HT-29 (cell line): ENCODE measurements at places on chromosomes 2 and 18.

GRCh38 chr2:52639692-52640091 is 1127.9 kb upstream of the CHAC2 start:
- no peak for DNase-seq

DNA sequence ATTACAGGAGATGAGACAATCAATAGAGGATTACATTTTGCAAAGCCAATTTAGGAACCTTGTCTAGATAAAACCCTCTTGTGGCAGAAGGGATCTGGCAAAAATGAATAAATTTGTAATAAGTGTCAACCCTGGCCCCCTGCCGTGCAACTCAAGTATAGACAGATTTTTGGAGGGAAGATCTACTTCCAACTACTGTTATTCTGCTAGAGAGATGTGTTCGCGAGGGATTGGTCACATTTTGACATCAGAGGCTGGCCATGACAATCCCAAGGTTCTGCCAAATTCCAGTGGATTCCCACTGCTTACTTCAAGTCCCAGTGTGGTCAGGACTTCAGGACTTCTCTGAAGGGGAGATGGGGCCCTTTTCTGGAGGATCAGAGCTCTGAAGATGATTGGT is 192.6 kb downstream of the SH3RF3 start:
- DNase-seq: no peak

GRCh38 chr2:70388128-70388527 is 86.3 kb upstream of the FAM136A start:
- no peak for DNase-seq

DNA sequence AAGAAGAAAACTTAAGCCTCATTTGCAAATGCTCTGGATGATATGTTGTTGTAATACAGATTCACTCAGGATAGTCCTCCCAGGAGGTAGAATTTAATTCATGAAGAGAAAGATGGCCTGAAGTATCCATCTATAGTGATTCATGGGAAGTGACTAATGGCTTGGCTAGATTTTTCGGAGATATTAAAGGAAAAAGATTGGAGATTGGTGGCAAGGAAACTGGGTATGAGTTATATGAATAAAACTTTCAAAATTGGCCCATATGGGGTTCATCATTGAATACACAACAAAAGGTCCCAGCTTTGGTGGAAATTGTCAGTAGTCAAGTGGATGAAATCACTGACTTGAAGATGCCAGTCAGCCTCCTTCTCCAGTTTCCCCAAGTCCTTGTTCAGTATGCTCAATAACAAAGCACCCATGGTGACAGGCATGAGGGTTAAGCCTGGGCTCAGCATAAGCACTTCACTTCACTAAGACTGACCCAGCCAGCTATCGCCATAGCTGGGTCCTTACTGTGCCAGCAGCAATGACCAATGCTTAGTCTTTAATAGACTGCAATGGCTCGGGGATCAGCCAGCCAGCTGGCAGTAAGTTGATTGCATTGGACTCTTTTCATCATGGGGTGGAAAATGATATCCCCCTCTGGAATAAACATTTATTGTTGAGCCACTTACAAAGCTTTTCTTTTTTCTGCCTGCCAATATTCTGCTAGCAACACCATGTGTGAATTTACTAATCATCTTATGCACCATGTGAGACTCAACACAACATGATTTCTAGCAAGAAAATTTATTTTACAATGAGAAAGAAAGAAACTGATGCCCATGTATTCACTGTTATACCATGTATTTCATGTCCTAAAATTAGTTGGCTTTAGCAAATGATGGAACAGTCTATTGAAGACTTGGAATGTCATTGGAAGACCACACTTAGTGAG is 176.6 kb upstream of the TACR1 start:
- DNase-seq: no peak

- no peak for DNase-seq
Measured at GRCh38 chr2:196376984-196377877, 205.9 kb upstream of the STK17B start.

- DNase-seq: no peak
Measured at GRCh38 chr2:98458667-98459380, 14.2 kb downstream of the INPP4A start.

GRCh38 chr2:110717734-110718133 is 14.6 kb upstream of the ACOXL start:
- no peak for DNase-seq

GRCh38 chr18:11553098-11553940 is 56.1 kb upstream of the SLC35G4 start:
- DNase-seq: peak; percentile 84

DNA sequence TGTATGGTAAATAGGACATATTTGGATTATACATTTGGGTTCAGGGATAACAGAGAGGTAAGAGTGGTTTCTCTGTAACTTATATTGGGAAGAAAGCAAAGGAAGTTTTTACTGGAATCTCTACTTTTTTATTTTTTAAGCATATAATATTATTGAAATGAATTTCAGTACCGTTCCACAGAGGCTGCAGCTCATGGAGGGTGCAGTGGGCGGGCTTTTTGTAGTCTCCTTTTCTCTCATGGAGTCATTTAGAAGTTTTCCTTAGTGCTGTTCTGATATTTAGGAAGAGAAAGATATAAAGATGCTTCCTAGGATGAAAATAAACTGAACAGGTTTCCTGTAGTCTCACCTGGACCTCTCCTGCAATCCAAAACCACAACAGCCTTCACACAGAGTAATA is 1153.3 kb upstream of the TMEFF2 start:
- no peak for DNase-seq

DNA sequence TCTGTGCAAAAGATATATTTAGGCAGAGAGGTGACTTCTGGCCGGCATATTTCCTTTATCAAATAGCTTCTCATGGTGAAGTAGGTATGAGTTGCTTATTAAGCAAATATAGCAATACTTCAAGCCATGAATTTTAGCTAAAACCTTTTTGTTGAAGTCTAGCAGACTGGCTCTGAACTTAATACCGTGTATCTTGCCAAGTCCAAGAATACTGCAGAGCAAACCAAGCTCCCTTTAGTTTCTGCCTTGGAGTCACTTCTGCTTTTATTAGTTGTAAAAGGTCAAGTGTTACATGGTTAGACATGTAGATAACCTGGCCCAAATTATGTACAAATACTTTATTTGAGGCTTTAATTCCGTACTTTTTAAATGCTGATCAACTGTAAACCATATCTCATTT is 627.6 kb upstream of the PKDCC start:
- no peak for DNase-seq

- DNase-seq: peak; percentile 76
Measured at GRCh38 chr2:239157771-239158170, 243.0 kb downstream of the HDAC4 start.

DNA sequence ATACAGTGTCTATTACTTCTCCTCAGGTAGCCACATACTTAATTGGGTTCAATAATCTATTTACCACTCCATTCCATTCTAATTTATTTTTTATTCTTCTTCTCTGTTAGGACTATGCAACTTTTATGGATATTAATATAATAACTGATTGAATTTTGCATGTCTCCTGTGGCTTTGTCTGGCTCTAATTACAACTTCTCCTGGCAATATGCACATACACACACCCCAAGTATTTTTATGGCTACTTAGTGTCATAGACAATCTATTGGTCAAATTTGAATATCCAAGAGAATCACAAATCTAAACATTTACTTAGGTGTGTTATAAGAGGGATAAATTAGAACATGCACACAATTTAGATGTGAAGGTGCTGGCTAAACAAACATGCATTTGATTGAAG is 73.1 kb downstream of the BOD1L2 start:
- no peak for DNase-seq

GRCh38 chr2:66478299-66478698 is 43.4 kb downstream of the MEIS1 start:
- DNase-seq: no peak

DNA sequence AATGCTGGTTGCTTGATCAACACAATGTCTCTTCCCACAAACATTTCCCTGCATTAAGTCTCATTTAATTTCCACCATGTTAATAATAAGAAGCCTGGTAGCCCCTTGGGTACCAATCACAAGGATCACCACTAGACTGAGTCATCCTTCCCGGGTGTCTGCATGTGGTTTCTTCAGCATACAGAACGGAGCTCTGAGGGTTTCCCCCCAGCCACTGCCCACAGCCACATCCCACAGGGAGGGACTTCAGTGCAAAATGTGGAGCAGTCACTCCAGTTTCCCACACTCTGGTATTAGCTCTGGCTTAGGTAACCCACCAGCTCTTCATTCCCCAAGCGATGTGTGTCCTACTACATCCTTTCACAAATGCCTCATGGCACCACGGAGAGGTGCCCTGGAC is 42.7 kb upstream of the POLE4 start:
- DNase-seq: no peak

DNA sequence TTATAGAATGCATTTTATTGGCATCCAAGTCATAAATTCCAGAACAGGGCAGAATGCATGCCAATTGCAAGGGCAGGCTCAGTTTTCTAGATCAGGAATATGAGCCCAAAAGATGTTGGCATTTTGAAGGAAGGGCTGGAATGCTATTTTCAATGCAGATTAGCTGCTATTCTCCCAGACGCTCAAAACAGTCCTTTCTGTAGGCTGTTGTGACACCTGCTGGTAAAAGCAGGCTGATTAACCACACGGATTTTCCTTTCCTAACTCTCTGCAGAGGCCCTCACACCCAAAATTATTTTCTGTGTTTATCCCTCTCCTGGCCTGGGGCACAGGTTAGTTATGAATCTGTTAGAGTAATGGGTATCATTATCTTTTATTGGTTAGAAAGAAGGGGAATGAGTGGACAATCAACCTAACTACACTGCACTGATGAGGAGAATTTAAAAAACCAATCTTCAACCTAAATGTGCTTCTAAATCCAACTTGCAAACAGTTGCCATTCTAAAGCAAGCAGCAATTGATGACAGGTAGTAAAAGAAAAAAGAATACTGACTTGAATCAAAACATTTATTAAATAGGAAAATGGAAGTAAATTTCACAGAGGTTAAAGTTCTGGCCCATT is 94.0 kb downstream of the PLA2R1 start:
- DNase-seq: peak; percentile 42

DNA sequence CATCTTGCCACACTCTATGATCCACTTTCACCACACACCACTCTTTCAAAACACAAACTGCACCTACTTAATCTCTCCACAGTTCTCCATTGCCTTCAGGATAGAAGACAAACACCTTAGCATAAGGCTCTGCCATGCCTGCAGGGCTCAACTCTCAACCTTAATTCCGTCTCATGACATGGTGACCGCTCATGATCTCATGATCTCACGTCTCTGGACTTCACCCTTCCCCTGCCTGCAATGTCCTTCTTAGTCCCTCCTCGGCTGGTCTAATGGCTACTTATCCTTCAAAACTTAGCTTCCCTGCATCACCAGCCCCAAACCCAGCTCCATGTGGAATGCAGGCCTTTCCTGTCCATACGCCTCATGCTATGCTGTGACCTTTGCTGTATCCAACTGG is 85.3 kb downstream of the ACVR1 start:
- no peak for DNase-seq

- no peak for DNase-seq
Measured at GRCh38 chr2:28339516-28340175, 53.0 kb upstream of the FOSL2 start.

DNA sequence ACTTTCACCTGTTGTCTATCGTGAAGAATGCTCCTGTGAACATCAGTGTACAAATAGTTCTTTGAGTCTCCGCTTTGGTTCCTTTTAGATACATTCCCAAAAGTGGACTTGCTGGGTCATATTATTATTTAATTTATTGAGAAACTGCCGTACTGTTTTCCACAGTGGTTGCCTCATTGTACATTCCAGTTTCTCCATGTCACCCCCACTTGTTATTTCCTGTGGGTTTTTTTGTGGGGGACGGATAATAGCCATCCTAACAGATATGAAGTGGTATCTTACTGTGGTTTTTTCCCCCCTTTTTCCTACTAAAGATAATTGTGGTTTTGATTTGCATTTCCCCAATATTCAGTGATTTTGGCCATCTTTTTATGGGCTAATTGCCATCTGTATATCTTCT is 53.8 kb downstream of the SMCHD1 start:
- DNase-seq: no peak

DNA sequence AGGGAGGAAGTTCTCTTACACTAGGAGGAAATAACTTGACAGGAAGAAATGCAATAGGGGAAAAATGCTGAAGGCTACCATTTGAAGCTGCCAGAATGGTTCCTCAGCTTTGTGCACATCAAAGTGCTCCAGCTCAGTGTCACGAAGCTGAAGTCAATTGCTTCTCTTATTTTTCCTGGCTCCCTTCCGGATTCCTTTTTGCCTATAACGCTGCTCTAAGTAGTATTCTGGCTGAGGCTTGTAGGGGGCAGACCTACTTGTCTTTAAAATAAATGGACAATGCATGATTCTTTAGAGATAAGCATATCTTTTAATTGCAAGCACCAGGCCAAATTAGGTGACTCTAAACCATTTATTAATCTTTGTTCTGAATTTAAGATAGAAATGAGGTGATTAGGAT is 60.3 kb upstream of the SCN1A start:
- DNase-seq: no peak

- DNase-seq: no peak
Measured at GRCh38 chr2:84931384-84931821, 25.9 kb downstream of the TMSB10 start.

- DNase-seq: no peak
Measured at GRCh38 chr2:120509213-120509815, 163.4 kb downstream of the INHBB start.

- no peak for DNase-seq
Measured at GRCh38 chr2:203892207-203892606, 24.6 kb downstream of the CTLA4 start.

- peak; percentile 48 for DNase-seq
Measured at GRCh38 chr2:9799011-9799596, 44.2 kb upstream of the TAF1B start.

DNA sequence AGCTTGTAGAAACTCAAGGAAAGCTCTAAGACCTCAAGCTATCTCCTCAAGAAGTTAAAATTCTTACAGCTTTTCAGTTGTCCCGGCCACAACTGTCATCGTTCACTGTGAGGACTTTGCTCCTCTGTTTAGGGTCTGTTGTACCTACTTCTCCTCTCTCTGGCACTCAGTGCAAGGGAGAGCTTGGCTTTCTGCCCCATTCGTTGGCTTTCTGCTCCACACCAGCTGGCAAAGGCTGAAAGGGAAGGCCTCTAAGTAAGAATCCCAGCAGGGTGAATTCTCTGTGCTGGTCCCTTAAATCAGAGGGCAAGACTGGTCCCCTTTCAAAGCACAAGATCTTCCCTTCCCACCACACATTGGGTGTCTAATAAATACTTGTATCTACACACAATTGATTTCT is 17.3 kb downstream of the ZBTB7C start:
- DNase-seq: no peak

DNA sequence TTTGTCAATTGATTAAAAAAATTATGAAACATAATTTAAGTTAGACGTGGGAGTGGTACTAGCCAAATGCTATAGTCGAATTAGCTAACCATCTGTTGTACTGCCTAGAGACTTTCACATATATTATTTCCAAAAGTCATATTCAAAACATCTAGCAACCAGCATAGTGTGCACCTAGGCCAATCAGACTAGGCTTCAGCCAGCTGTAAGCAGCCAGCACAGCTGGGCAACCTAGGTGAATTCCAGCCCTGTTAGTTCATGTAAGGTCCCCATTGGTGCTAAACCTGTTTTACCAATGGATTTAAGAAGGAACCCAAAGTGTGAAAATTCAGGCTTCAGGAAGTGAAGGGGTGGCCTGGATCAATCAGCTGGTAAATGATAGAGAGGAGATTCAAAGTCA is 144.3 kb downstream of the BCL2 start:
- no peak for DNase-seq
